WTC11 (cell line): ENCODE measurements at places on chromosomes 4 and X. TPM values are rescaled to one million over a fixed set of nuclear protein-coding genes. Genes with fewer than 3 reads are reported as not detected.

Gene ZFYVE28
- total RNA-seq: 4.5 to 7.8 TPM (median 6.0 TPM) in 3 replicates

Gene SAGE1
- not detected in 3 replicates for total RNA-seq

Gene ZNF674
- total RNA-seq: 4.4 to 7.6 TPM (median 7.0 TPM) in 3 replicates

Gene SOWAHB
- total RNA-seq: 1.3 to 1.6 TPM (median 1.5 TPM) in 3 replicates

Gene CD40LG
- 0.11 TPM in 1 of 3 replicates, not detected in the others for total RNA-seq

Gene TKTL2
- total RNA-seq: not detected in 3 replicates

Gene ARHGAP24
- total RNA-seq: 1.2 to 2.1 TPM (median 1.4 TPM) in 3 replicates

Gene SMPX
- not detected in 3 replicates for total RNA-seq

Gene PRPS2
- 33.4 to 40.8 TPM (median 38.4 TPM) in 3 replicates for total RNA-seq
